ENCODE measurements at places on chromosomes 6 and 20.
A peak's percentile ranks its signal among the peaks of the same experiment; 100 is the strongest.

DNA sequence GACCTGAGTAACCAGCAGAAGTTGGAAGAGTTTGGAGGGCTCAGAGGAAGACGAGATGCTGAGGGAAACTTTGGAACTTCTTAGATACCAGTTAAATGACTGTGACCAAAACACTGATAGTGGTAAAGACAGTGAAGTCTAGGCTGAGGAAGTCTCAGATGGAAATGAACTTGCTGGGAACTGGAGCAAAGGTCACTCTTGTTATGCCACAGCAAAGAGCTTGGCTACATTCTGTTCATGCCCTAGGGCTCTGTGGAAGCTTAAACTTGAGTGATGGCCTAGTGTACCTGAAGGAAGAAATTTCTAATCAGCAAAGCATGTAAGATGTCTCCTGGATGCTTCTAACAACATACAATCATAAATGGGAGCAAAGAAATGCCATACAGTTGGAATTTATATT is 24.7 kb downstream of the WDR27 start:
- DNase-seq: no peak

DNA sequence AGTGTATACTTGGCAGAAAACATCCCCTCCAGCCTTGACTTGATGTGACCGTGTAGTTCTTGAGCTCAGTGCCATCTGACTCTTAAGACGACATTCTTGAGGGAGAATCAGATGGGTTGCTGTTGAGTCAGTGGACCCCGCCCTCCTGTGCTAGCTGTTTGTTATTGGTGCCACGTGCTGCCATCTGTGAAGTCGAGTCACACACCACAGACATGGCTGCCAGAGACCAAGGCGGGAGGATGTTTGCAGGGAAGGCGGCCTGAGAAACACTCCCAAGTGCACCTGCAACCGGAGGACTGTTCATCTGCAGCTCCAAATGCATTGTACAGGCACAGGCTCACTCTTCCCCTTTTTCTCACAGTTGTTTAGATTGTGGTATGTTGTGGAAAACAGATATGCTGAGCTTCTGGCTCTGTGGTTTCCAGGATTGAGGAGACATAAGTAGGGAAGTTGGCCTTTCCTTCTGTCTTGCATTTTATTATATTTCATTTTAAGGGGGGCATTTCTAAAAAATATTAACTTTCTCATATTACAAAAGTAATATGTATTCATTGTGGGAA is 345.3 kb upstream of the ZFP64 start:
- no peak for DNase-seq

DNA sequence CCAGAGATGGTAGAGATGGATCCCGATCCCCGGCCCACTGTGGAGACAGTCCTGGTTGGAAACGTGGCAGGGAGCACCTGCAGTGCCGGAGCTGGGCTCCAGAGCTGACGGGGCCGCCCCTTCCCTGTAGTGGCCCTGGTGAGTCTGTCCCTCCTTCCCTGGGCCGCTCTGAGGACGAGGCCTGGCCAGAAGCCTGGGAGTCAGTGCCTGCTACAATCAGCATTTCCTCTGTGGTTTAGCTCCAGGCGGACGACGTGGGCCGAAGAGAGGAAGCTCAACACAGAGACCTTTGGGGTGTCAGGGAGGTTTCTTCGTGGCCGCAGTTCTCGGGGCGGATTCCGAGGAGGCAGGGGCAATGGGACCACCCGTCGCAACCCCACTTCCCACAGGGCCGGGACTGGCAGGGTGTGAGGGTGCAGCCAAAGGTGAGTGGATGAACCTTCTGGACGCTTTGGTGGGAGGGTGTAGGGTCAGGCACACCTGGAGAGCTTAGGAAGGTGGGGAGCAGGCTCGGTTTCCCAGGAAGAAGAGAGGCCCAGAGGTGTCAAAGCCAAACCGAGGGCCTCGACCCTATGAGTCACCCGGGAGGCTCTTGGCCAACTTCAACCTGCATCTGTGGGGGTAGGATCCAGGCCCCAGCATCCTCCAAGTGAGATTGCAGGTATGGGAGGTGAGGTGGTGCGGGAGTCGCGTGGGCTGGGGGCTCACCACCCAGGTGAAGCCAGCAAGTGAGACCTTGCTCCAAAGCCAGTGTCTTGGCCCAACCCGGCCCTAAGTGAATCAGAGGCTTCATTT is 9.9 kb downstream of the PSMA7 start:
- DNase-seq: no peak

DNA sequence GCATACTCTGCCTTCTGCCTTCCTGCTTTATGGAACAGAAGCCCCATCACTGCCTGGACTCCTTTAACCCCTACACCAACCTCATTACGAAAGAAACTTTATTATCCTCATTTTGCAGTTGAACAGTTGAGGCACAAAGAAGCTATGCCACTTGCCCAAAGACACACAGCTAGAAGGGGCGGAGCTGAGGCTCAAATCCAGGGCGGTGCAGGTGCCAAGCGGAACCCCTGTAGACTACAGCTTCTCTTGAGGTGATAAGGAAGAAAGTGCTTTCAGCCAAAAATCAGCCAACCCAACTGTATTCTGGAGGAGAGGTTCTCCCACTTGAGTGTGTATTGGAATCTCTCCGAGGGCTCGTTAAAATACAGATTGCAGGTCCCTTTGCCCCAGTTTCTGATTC is 90.5 kb downstream of the PRND start:
- no peak for DNase-seq

- DNase-seq: no peak
Observed at GRCh38 chr6:45115696-45116095, 212.4 kb upstream of the RUNX2 start.

DNA sequence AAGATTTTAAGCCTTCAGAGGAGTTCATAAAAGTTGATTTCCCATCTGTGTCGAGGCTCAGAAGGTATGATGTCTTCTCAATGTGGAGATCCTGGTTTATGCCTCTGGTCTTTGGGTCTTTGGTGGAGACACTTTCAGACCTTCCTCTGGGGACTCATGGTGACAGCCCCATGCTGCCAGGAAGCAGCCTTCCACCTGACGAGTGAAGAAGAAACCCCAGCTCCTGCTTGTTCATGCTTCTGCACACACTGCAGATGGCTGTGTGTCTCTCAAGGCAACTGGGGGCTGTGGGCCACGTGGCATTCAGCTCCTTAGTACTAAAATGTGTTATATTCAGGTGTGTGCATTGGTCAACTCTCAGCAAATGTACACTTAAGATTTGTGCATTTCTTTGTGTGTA is 4.9 kb upstream of the SCP2D1 start:
- no peak for DNase-seq

DNA sequence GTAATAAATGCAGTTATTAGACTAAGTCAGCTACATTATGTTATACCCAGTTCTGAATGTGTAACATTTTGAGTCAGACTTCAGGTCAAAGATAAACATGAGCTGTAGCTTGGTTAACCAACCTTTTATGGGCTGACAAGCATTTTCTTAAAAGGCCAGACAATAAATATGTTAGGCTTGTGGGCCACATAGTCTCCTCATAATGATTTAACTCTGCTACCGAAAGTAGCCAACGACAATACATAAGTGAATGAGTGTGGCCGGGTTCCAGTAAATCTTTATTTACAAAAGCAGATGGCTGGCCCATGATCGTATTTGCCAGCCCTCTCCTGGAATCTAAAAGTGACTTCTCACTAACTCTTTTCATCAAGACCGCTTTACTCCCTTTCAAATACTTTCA is 49.9 kb downstream of the ATG5 start:
- no peak for DNase-seq

DNA sequence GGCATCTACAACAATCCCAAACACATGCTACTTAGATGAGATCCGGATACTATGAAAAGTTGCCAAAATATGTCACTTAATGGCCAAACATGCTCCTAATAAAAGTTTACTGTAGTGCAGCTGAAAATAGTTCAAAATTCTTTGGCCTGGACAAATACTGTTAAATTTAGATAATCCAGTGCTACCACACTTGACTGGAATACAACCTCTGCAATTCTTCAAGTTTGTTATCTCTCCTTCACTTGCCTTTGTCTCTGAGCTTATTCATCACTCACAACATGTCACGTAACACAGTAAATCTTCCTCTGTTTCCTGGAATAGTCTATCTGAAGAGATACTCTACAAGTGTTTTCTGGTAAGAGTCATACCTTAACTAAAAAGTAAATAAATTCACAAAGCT is 10.5 kb upstream of the PLN start:
- no peak for DNase-seq

- no peak for DNase-seq
Observed at GRCh38 chr6:159914565-159914923, 23.8 kb downstream of the MAS1 start.

- DNase-seq: no peak
Observed at GRCh38 chr6:155103816-155104366, 108.8 kb downstream of the TIAM2 start.

- DNase-seq: peak; percentile 59
Observed at GRCh38 chr20:9179193-9179802, 110.4 kb downstream of the PLCB4 start.

DNA sequence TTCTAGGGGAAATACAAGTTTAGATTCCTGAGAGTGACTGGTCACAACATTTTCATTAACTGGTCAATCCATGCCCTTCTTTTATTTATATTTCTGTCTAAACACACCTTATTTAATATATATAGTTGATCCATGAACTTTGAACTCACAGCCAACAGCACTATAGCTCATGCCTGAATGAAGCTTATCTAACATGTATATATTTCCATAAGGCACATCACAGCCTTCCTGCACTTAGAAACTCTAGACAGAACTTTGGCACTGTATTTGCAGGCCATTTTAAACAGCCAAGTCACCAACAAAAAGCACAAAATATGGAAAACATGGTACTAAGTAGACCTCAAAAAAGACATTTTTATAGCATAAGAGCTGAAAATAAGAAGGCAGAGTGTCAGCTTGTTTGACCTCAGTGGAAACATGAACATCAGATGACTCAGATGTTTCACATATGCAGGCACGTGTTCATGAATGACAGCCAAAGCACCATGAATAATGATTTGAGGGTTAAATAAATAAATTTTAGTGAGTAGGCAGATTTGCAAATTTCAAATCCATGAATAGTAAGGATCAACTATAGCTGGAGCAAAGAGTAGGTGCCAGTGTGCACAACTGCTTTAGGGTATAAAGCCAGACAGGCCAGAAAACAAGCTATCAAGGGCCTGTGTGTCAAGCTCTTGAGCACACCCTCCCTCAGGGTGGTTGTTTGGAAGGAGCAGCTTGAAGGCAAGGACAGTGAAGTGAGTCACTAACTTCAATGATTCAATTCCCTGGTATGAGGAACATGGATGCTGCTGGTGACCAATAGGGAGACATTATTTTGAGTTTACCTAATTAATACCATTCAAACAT is 88.9 kb upstream of the NT5E start:
- DNase-seq: peak; percentile 94

- DNase-seq: peak; percentile 89
Observed at GRCh38 chr6:90285611-90286381, 10.8 kb downstream of the BACH2 start.

DNA sequence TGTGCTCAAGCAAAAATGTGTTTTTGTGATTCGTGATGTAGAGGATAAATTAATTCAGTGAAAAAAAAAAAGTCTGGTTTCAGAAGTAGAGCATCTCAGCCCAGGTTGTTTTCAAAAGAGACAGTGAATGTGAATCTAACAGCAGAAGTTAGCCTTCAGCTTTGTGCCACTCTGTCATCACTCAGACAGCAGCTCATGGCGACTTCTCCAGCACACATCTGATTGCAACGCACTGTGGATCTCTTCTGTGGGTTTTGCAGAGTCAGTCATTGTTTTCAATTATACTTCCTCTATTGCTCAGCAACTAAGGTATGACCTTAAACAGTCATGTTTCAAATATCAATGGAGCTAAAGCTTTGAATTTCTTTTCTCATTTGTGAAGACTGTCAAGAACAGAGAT is 335.5 kb upstream of the POU3F2 start:
- DNase-seq: no peak

- no peak for DNase-seq
Observed at GRCh38 chr6:98839781-98840361, 5.5 kb downstream of the POU3F2 start.

DNA sequence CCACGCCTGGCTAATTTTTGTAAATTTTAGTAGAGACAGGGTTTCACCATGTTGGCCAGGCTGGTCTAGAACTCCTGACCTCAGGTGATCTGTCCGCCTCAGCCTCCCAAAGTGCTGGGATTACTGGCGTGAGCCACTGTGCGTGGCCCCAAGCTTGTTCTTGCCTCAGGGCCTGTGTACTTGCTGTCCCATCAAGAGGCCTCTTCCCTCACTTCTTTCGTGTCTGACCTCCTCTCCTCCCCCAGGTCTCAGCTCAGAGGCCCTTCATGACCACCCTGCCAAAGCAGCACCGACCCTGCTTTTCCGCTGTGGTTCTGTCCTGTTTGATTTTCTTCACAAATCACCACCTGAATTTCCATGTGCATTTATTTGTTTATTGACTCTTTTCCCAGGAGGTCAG is 10.5 kb upstream of the UBE2V1 start:
- DNase-seq: no peak

GRCh38 chr6:53487080-53487479 is 57.8 kb downstream of the GCLC start:
- DNase-seq: no peak

- no peak for DNase-seq
Observed at GRCh38 chr20:63737945-63738686, 1.5 kb upstream of the SLC2A4RG start.

GRCh38 chr20:37564016-37564387 is 36.3 kb upstream of the BLCAP start:
- DNase-seq: no peak

GRCh38 chr20:57074386-57074785 is 192.1 kb downstream of the BMP7 start:
- no peak for DNase-seq

DNA sequence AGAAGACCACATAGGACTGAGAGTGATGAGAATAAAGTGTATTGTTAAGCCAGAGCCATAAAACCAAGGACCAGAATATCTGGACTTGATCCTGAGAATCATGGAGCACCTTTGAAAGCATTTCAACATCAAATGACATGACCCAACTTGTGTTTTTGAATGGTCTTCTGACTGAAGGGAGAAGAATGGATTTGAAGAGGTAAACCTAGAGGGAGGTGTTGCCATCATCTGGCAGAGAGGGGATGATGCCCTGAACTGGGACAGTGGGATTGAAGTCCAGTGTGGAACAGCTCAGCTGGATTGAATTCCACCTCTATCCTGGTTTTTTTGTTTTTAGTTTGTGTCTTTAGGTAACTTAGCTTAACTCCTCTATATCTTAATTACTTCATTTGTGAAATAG is 570.0 kb downstream of the TBC1D32 start:
- DNase-seq: peak; percentile 25

GRCh38 chr6:2523061-2523460 is 227.7 kb downstream of the MYLK4 start:
- peak; percentile 92 for DNase-seq
